ENCODE measurements at places on chromosomes 4 and X.

DNA sequence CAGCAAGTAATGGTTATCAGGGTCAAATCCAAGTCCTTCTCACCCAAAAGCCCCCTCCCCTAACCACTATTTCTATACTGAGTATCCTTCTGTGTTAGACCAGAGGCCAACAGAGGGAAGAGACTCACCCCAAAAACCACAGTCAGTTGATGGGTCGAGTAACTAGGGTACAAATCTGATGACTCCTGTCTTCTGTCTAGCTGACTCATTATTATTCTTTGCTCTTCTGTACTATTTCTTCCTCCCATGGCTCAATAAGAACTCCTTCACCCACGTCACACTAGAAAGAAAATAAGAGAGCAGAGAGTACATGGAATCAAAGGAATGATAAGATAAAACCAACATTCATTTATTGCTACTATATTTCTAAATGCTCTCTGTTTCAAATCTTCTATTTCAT, 2.0 kb downstream of the RAB40A start:
- DNase-seq: no peak

DNA sequence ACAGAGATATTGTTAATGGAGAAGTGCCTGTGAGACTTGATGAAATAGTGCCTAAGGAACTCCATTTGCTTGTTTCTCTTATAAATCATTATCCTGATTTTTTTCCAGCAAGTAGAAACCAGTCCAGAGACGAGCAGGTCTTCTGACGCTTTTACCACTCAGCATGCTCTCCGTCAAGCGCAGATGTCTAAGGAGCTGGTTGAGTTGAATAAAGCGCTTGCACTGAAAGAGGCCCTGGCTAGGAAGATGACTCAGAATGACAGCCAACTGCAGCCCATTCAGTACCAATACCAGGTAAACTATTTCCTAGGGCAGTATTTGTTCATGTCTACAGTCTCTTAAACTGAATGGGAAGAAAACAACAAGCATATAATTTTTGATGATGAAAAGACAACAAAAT, 63.6 kb downstream of the KIF4A start:
- DNase-seq: no peak

GRCh38 chr4:27763830-27764525, 903.3 kb downstream of the STIM2 start:
- DNase-seq: no peak

DNA sequence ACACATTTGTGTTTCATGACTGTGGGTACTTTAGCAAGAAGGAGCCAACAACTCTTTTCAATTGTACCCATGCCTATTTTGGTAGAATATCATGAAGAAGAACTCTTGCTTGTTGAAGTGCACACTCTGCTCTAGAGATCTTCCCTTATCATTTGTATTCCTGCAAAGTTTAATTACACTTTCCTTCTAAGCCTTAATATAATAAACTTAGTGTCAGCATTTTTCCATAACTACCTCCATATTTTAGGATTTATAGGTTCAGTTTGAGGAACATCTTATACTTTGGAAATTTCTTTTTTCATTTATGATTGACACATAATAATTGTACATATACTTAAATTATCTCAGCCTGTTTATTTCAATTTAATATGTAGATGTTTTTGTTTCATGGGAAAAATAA, 19.1 kb downstream of the FAM47B start:
- no peak for DNase-seq

GRCh38 chrX:135324463-135324862, 15.2 kb downstream of the ETDC start:
- no peak for DNase-seq

DNA sequence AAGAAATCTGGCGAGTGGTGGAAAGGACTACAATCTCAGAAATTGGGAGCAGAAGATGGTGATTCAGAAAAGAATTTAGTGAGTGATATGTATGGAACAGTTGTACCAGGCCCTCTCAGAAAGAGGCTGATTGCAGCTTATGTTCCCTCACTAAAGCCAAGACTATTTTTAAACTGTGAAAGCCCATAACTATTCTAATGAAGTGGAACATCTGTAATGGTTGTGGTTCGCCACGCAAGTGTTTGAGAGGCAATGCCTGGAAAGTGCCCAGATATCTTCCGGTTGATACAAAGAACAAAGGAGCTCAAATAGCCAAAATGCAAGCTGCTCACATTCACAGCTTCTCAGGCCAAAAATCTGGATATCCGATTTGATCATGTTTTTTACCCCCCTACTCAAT, 1250.7 kb downstream of the RAPGEF2 start:
- DNase-seq: peak; percentile 20

GRCh38 chrX:113868177-113868576, 715.7 kb upstream of the HTR2C start:
- DNase-seq: no peak

- DNase-seq: no peak
Observed at GRCh38 chr4:37132975-37133360, 111.6 kb upstream of the NWD2 start.

DNA sequence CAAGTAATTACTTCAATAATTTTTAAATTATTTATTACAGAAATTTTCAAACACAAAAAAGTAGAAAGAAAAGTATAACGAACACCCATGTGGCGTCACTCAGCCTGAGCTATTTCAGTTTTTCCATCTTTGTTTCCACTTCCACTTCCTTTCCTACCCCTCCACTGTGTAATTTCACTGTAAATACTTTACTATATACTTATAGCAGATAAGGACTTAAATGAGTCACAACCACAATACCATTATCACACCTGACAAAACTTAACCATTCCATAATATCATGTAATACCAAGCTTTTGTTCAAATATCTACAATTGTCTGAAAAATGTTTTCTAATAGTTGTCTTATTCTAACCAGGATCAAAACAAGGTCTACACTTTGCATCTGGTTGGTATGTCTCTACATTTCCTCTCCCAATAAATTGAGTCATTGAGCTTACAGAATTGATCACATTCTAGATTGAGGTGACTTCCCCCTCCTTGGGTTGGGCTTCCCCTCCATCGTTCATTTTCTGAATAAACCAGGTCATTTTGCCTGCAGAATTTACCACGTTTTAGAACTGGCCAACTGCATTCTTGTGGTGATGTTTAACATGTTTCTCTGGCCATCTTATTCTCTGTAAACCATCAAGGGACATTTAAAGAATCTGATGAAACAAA, 48.7 kb downstream of the ATP10D start:
- DNase-seq: no peak

- DNase-seq: no peak
Observed at GRCh38 chrX:97294041-97294440, 410.3 kb downstream of the RPA4 start.

DNA sequence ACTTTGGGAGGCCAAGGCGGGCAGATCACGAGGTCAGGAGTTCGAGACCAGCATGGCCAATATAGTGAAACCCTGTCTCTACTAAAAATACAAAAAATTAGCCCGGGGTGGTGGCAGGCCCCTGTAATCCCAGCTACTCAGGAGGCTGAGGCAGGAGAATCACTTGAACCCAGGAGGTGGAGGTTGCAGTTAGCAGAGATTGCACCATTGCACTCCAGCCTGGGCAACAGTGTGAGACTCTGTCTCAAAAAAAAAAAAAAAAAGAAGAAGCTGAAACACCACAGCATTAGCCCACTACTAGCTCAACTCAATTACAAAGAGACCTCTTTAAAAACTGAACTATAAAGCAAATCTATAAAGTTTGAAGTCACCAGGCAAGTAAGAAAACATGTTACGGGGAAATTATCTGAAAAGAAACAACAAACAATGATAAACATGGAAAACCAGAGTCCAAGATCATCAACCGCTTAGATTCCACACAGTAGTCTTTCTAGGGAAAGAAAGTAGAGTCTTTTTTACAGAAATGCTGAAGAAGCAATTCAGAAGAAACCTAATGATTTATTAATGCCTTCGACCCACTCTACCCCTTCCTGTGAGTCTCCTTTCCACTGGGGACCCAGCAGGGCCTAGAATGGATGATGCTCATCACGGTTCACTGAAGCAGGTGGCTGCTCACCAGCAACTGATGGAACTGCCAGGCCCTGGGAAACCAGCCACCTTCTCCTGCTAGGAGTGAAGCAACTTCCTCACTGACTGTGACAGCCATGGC, 6.6 kb downstream of the SAT1 start:
- DNase-seq: no peak

GRCh38 chr4:24949970-24950369, 37.1 kb upstream of the CCDC149 start:
- no peak for DNase-seq

- no peak for DNase-seq
Observed at GRCh38 chr4:137994853-137995252, 247.3 kb downstream of the SLC7A11 start.

DNA sequence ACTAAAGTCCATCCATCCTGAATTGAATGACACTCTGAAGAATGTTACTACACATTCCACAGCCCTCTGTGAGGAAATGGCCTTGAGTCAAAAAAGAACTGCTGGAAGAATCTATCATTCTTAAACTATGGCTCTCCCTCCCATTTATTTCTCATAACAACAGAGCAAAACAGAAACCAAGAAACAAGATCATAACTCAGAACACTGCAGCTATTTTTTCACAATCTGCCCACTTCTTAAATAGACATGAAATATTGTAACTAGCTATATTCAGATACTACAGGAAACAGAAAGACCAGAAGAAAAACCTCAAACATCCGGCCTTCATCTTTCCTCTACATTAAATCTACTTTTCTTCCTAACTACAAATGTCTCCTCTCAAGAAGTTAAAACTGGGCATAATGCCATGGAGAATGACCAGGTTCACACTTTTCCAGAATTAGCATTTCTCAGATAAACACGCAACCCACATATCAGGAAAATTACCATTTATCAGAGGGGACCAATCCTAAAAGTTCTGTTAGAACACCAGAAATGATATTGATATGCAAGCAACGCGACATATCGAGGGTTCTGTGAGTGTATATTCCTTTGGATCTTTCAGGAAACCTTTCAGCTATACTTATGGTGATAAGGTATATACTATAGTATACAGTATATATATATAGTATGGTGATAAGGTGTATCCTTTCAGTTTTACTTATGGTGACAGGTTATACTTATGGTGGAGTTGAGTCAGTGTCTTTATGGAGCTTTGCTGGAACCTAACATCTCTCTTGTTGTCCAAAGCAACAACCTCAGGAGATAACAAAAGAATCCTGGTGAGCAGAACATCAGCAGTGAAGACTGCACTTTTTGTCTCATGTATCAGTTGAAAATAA, 60.4 kb upstream of the IRF2 start:
- DNase-seq: no peak

DNA sequence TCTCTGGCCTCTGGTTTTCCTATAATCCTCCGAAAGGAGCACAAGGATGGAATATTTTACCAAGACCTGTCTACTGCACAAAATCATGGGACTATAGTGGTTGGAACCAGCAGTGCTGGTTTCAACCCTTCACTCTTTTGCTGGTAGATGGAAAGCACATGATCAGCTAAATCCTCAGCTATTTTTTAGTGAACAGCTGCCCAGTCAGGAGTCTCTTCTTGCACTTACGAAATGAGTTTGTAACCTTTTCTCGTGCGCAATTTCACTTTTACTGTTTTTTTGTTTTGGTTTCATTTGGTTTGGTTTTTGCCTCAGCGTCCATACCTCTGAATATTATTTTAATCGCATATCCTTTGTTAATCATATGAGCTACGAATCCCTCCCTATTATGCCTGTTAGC, 418.5 kb upstream of the CPEB2 start:
- DNase-seq: no peak

GRCh38 chr4:52037689-52038102, 403 bp downstream of the SGCB start:
- DNase-seq: no peak

- no peak for DNase-seq
Observed at GRCh38 chr4:37464373-37465128, 220.0 kb downstream of the NWD2 start.

GRCh38 chr4:111417521-111417920, 727.7 kb upstream of the FAM241A start:
- DNase-seq: no peak

DNA sequence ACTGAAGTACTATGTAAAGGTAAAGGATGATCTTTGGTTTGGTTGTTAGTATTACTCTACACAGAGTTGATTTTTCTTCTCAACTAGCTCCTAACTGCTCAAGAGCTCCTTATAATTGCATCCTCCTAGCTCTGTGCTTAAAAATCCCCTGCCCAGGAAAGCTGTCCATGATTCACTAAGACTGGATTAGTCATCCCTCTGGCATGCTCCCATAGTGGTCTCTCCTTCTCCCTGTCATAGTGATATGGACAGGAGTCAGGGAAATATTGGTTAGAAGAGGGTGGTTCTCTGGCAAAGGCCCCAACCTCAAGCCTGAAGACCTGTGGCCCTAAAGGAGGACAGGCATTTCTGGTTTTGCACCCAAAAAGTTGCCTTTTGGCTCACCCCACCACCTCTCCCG, 242.3 kb upstream of the KCNIP4 start:
- DNase-seq: no peak

- DNase-seq: no peak
Observed at GRCh38 chr4:132923516-132923915, 225.6 kb upstream of the PCDH10 start.

DNA sequence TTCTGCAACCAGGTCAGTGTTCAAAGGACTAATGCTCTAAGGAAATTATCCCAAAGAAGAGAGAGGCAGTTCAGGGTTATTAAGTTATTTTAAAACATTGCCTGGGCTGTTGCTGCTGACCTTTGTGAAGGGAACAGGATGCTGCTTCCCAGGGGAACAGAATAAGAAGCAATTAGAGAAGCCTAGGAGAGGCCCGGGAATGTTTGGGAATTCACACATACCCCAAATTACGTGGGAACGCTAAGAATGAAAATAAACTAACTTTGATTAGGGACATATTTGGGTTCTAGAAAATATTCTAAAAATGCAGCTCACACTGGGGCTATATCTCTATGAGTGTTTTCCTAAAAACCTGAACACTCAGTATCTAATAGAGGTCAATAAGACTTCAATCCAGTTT, 243.1 kb upstream of the FTHL17 start:
- DNase-seq: no peak

- DNase-seq: peak; percentile 25
Observed at GRCh38 chr4:167100120-167100519, 134.2 kb downstream of the SPOCK3 start.

DNA sequence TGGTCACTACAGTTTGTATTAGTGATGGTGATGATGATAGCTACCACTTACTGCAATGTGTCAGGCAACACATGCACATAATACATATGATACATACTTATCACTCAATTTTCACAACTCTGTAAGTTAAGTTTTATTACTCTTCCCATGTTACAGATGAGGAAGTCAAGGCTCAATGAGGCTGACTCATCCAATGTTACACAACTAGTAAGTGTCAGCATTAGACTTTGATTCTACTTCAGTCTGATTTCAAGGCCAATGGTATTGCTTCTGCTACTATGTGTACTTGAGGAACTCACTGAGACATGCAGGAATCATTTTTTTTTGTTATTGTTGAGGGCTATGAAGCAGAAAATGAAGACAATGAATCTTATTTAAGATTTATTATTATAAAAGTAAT, 96.4 kb upstream of the TRPC5OS start:
- no peak for DNase-seq
